Stimulated activated CD4-positive, alpha-beta T cell treated with anti-CD3 and anti-CD28 coated beads, Interleukin-1b, Interleukin-23, amount 100 ng/mL, for 24 hours (primary cell): ENCODE measurements at places on chromosomes 4 and X.

GRCh38 chr4:5955856-5956255 lies 62.4 kb downstream of the C4orf50 start:
- DNase-seq, result no peak

- DNase-seq, result no peak
Observed at GRCh38 chrX:131783555-131784308, 239.4 kb upstream of the STK26 start.

GRCh38 chr4:54094451-54094850 lies 5.5 kb upstream of the GSX2 start:
- no peak for DNase-seq

- no peak for DNase-seq
Observed at GRCh38 chr4:168269896-168270295, 48.7 kb downstream of the DDX60 start.

DNA sequence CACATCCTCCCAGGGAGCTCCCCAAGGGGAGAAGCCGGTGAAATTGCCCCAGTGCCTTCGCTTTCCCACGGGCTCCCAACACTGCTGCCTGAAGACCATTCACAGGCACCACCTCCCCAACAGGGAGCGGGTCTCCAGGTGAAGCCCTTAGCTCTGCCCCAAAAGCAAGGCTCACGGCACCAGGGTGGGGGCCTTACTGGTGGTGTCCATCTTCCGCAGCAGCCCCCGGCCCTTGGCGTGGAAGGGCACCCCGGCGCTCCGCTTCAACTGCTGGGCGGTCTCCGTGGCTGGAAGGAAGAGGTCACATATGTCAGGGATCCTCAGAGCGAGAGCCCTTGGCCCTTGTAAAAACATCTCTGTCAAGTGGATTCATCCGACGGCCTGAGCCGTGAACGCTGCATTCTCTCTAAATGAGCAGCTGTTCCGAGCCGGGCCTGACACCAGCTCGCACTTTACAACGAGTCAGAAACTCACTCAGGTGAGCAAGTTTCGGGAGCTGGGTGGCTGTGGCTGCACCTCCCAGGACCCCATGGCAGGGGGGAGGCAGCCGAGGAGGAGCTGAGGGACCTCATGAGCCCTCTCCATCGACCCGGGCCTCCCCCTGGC lies 20.9 kb downstream of the NELFA start:
- no peak for DNase-seq

GRCh38 chrX:153766098-153766817 lies 2.2 kb downstream of the PLXNB3 start:
- no peak for DNase-seq

- no peak for DNase-seq
Observed at GRCh38 chrX:109848461-109849050, 115.5 kb upstream of the ACSL4 start.

DNA sequence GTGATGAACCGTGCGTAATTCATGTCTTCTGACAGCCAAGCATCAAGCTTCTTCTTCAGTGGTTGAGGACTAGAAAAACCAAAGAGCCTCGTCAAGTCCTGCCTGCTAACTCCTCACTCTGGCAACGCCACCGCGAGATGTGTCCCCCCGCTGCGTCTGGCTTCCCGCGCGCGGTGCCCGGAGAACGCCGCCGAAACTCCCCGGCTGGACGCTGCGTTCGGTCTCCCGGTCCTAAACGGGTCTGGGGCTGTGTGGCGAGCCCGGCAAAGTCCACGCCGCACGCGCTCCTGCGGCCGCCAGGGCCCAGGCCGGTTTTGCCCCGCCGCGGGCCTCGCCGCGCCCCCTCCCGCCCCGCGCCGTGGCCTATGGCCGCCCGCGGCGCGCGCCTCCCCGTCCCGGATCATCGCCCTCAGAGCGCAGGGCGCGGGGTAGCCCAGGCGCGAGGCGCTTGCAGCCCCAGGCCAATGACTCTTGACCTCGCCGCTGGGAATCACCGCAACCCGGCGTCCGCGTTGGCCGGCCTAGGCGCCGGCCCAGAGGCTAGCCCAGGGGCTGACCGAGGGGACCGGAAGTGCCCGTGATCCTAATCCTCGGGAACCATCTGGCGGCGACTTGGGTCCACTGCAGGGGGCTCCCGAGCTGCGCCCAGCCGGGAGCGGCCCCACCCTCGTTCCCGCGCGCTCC lies at the start of gene AADAT:
Gene AADAT (minus strand): TSS at position 289 of the 684 bp plus-strand sequence. CDS start 266 bp downstream, at position 23.
- no peak for DNase-seq

DNA sequence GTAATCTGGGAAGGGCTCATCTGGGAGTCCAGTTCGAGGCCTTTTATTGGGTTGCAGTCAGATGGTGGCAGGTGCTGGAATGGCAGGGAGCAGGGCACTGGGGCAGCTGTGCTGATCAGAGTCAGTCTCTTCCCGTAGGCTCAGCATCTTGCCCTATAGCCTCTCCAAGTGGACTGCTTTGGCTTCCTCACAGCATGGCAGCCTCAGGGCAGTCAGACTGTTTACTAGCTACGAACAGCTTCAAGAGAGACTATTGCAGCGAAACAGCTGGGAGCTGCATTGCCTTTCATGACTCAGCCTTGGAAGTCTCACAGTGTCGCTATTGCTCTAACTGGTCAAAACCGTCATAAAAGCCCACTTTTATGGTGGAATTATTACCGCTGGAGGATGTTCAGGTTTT lies 26.8 kb upstream of the DUSP21 start:
- no peak for DNase-seq

DNA sequence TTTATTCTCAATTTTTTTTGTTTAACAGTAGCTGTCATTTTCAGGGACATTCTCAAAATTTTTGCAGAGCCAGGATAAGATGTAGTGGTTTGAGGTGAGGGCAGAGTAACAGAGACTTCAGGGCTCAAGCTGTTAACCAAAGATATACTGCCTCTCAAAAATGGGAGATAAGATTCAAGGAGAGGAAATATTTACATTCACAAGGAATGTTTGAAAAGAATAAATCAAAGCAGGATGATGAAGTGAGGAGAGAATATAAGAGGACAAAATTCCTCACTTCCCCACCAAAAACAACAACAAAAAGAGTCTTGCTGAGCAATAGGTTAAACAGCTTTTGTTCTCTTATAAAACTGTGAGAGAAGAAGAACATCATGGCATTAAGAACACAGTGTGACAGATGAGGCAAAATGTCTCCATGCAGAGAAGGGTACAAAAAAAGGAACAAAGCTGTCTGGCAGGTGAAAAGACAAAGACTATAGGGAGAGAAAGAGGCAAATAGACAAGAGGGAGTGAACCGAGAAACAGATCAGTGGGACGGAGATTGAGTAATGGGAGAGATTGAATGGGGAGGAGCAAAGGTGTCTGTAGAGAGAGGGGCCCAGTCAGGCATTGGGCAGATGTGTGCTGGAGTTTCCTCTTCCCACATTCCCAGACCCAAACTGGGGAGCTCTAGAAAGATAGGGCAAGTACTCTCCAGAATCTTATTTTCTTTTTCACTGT lies 106.1 kb upstream of the TMEM150C start:
- no peak for DNase-seq

DNA sequence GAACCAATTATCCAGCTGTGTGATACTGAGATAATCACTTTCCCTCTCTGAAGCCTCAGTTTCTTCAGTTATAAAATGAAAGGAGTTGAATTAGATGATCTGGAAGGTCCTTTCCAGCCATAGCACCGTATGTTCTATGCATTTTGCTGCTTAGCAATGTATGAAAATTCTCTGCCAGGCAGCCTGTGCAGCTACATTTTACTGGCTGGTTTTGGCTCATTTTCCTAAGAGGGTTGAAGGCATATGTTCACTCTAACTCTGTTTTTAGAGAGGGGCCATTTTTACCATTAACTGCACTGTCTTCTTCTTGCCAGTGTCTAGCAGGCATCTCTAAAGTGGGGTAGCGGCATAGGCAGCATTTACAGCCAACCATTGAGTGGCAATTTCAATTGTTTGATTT lies 26.1 kb downstream of the TRPC5 start:
- DNase-seq, result no peak

GRCh38 chr4:148214529-148215166 lies 227.6 kb downstream of the NR3C2 start:
- no peak for DNase-seq

DNA sequence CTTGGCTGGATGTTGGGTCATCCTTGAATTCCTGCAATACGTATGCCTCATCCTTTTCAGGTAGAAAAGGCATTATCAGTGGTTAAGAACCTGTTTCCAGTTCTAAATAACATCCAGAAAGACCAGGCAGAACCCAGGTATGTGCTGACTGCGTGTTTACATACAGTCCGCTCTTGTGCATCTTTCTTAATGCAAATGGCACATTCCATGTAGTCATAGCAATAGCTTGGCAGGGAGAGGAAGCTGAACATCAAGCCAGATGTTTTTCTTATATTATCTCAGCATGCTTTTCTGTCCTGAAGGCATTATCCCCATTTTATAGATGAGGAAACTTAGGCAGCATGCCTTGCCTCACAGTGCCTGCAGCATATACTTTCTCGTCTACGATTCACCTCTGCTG lies 2.1 kb downstream of the DCLK2 start:
- no peak for DNase-seq

- no peak for DNase-seq
Observed at GRCh38 chrX:109911046-109911445, 91.9 kb upstream of the TMEM164 start.

- DNase-seq, result no peak
Observed at GRCh38 chr4:75673959-75674328, 733 bp upstream of the G3BP2 start.

GRCh38 chr4:182812916-182813315 lies 104.3 kb downstream of the DCTD start:
- DNase-seq, result no peak

DNA sequence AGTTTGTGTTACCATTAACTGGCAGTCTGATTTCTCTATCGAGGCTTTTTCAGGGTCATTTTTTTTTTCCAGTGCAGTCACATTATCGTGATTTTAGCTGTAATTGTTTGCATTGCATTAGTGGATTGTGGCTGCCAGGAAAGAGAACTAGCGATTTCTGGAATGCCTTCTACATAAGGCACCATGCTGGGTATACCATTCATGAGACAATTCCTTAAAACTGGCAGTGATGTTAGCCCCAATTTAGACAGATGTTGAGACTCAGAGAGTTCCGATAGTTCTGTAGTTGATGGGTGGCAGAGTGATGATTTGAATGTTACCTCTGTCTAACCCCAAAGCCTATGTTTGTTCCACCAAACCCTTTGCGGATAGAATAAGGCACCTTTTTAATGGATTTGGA lies 175.4 kb upstream of the TENM3 start:
- no peak for DNase-seq

DNA sequence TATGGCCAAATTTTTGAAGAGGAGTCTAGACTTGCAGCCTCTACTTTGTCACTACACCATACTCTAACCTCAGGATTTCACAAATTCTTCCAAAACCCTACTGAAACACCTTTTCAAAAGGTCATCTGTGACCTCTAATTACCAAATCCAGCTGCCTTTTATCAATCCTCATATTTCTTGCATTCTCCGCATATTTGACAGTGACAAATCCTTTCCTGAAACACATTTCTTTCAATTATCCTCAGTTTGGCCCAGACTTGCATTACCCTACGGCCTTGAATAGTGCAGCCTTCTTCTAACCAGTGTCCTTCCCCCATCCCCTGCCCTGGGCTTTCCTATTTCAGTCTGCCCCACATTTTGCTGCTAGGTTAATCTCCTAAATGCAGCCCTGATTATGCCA lies 25.5 kb downstream of the MID2 start:
- no peak for DNase-seq

DNA sequence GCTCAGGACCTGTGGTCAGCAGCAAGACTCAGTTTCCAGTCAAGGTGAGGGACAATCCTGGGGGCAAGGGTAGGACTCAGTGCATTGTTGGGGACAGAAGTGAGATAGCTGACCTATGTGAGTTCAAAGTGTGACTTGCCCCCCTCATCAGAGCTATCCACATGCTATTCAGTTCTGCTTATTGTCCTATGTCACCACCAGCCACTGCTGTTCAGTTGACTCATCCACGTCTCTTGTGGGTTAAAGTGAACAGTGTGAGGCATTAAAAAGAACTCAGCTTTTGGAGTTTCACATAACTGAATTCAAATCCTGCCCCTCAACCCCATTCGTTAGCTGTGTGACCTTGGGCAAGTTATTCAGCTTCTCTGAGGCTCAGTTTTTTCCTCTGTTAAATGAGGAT lies 4.4 kb upstream of the APLN start:
- DNase-seq, result no peak

DNA sequence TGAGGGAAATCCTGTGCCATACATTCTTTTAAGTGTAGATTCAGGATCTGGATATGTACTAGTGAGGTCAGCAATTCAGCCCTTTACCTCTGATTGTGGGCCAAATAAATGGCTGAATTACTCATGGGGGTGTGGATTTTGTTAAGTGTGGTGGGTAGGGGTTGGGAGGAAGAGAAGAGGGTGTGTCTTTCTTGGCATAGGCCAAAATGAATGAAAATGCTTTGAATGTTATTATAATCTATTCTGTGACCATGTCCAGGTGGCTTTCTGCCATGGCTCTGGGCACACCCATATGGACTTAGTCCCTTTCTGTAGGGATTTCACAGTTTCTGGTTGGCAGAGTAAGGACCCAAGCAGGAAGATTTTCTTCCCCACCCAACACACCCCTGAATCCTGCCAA lies 244.3 kb downstream of the CBR4 start:
- DNase-seq, result no peak

- no peak for DNase-seq
Observed at GRCh38 chr4:73917081-73917501, 47.9 kb downstream of the CXCL1 start.

- no peak for DNase-seq
Observed at GRCh38 chr4:84948056-84948455, 18.4 kb downstream of the WDFY3 start.
